ENCODE measurements at places on chromosomes 11 and 22. TPM values are rescaled to one million over a fixed set of nuclear protein-coding genes. Genes with fewer than 3 reads are reported as not detected.

DNA sequence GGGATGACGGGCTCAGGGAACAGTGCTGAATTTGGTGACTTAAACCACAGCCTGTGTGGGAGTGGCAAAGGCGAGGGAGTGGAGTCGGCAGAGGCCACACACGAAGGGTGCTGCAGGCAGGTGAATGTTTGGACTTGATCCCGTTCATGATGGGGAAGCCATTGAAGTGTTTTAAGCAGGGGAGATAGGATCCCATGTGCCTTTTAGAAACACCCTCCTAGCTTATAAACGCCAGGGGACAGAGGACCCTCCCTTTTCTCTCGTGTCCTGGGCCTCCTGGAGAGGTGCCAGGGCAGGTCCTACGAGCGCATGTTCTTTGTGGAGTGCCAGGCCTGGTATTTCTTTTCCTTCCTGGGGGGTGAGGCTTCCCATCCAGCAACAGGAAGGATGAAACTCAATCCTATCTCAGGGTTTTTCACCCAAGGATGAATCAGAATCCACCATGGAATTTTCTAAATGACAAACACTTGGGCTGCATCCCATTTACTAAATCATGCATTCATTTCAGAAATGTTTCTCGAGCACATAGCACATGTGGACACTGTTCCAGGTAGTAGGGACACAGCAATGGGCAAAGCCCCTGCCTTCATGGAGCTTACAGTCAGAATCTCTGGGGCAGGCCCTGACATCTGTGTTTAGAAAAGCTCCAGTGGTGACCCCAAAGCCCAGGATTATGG is 59.6 kb downstream of the CHRDL2 start:
- peak; percentile 35 for DNase-seq

DNA sequence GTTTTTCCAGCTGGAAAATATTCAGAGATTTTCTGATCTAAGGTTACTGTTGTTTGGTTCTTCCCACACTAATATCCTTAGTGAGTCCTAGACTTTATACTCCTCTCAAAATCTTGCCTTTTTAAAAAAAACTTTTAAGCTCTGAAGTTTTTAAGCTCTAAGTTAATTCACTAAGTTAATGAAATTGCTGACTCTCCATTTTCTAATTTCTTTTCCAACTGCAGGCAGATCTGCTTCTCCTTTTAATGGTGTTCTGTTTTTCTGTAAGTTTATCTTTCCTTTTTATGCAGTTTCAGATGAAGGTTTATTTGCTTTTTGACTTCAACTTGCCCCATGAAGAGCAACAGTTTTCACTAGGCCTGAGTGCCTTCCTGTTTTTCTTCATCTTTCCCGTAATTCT is 125.8 kb upstream of the ARHGAP42 start:
- no peak for DNase-seq

DNA sequence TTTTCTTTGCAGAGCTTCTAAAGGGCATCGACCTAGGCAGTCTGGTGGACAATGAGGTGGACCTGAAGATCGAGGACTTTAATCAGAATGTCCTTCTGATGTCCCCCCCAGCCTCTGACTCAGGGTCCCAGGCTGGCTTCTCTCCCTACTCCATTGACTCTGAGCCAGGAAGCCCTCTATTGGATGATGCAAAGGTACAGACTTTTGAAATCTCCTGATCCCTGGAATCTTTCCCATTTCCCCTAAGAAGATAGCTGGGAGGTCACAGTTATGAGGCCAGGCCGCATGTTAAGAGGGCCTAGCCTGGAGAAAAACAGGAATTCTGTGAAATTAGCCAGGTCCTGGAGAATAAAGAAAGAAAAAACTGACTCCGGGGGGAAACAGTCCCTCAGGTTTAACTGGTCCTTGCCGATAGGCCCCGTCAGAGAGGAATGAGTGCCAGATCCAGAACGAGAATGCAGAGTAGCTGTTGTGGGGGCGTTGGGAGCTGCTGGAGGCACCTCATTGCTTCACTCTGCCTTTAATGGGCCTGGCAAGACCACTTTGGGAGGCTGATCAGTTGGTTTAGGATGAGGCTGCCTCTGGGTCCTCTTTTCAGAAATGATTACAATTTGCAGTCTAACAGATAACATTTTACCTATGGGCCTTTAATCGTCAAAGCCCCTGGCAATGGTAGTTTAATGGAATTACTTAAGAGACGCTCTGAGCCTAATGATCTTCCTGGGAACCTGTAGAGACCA is 39.2 kb downstream of the SHISA8 start:
- no peak for DNase-seq

Gene RAG2
- total RNA-seq: not detected

GRCh38 chr11:77125191-77125590 is 2.9 kb upstream of the MYO7A start:
- DNase-seq: no peak

Gene PKNOX2
- total RNA-seq: 2.0 TPM

Gene OR5I1
- total RNA-seq: not detected

DNA sequence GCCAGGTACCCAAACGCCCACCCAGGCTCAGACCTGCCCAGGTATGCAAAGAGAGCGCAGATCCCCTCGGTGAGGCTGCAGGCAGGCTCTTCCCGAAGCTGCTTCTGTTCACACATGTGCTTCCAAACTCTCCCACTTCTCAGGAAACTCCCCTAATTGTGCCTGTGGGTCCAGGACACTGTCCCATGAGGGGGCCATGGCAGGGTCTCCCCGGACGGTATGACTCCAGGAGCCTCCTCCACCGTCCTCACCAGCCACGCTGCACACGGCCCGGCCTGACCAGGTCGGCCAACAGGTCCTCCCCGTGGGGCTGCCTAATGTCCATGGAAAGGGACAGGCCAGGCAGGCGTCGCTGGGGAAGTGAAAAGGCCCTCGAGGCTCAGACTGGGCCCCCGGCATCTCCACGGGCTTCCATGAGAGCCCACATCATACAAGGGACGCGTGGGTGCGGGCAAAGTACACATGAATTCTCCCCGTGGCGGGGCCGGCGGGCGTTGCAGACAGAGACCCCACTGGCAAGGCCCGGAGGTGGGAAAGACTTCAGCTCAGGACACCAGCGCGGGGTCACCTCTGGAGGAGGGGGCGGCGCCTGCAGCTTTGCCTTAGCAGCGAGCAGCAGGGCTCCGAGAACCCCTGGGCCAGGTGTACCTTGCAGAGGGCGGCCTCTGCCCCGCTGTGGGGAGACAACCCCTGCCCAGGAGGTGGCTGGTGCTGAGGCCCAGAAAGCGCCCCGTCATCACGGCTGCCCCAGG is 526.1 kb downstream of the BRD1 start:
- peak; percentile 50 for DNase-seq

Gene LMNTD2
- 3.1 TPM for total RNA-seq

Gene SLC5A1
- total RNA-seq: not detected

DNA sequence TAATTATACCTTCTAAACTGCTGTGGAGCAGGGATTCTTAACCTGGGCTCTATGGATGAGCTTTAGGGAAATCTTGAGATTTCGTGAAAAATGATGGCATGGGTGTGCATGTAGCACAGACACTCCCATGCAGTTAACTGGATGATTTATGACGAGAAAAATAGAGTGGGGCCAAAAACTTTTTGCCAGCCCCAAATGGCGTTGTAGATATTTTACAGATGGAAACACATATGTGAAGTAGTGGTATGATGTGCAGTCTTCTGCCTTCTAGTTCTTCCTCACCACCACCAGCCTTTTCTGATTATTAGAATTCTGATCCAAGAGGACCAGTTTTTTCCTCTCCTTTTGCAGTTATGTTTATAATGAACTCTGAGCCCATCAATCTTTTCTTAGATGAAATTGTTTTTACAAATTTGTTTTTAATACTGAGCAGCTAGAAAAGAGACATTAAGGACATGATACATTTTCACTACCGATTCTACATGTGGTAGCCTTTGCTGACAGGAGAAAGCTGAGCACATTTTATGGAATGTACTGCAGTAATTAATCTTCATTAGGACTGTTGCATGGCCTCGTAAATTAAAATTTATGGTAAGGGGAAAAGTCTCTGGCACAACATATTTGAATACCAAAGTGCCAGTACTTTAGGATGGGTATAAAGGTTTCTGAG is 261.4 kb downstream of the DDX10 start:
- no peak for DNase-seq

Gene RIBC2
- total RNA-seq: 1.8 TPM

DNA sequence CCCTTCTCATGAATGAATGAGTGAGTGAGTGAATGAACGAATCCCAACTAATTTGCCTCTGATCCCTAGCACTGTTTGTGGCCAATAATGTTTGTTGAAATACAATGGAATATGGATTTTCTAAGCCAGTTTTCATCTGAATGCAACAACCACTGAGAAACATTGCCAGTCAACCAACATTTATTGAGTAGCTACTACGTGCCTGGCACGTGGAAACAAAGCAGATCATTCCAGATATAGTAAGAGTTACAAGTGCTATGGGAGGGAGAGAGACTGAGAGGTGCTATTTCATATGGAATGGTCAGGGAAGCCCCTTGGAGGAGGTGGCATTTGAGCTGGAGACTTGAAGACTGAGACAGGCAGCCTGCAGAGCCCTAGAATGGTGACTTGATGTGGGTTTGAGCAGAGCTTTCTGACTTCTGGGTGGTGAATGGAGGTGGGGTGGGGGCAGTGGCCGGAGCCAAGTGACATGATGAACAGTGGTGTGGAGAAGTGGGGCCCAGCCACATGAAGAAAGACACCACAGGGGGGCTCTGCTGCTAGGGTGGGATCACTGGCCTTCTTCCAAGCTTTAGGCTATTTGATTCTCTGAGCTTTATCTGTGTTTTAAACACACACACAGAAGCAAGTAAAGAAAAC is 35.1 kb upstream of the SMTN start:
- DNase-seq: no peak

DNA sequence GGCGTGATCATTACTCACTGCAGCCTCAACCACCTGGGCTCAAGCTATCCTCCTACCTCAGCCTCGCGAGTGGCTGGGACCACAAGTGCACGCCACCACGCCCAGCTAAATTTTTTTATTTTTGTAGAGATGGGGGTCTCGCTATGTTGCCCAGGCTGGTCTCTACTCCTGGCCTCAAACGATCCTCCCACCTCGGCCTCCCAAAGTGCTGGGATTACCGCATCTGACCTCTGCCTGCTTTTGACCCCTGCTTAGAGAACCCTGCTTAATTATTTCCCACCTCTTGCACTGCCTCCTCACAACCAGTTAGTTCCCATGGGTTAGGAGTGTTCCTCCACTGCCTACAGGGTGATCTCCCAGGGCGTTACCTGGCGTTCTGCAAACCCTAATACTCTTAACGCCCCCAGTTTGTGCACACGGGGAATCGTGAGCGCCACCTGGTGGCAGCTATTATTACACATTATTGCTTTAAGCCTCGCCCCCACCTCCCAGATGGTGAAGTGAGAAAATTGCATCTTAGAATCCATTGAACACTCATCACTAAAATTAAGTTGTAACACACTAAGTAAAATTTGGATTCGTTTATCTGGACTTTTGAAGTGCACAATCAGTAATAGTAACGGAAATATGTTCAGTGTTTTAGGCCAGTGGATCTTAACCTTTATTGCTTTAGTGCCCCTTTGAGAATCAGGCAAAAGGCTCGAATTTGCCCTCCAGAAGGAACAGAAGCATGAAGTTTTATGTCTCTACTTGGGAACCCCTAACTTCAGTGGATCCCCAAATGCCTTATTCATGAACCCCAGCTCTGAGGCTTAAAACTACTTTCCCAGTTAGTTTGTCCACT is 61.4 kb upstream of the ASPHD2 start:
- peak; percentile 81 for DNase-seq

- no peak for DNase-seq
Measured at GRCh38 chr11:18012122-18012905, 533 bp downstream of the SERGEF start.

- DNase-seq: no peak
Measured at GRCh38 chr11:75311858-75312288, 39.6 kb downstream of the ARRB1 start.

GRCh38 chr11:32081129-32081641 is 9.7 kb upstream of the RCN1 start:
- DNase-seq: no peak

DNA sequence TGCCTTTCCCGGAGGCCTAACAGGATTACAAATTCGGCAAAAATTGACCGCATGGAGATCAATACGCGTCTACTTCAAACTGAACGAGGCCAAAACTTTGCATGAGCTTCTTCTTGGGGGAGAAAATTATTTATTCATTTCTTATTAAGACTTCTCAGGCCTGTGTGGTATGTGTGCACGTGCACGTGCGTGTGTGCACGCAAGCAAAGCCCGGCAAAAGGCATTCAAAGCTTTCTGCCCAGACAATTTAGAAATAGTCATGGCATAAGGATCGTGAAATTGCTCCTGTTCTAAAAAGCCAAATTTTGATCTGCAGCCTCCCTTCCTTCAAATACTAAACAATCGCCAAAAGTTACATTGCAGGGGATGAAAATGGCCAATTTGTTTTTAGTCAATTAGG is 14.6 kb downstream of the MN1 start:
- DNase-seq: no peak

- DNase-seq: no peak
Measured at GRCh38 chr22:31064369-31064768, 16.7 kb upstream of the SMTN start.

GRCh38 chr22:39748877-39749276 is 144.7 kb downstream of the ENTHD1 start:
- no peak for DNase-seq

Gene TRIM29
- total RNA-seq: 0.43 TPM

Gene VPREB3
- 0.77 TPM for total RNA-seq

DNA sequence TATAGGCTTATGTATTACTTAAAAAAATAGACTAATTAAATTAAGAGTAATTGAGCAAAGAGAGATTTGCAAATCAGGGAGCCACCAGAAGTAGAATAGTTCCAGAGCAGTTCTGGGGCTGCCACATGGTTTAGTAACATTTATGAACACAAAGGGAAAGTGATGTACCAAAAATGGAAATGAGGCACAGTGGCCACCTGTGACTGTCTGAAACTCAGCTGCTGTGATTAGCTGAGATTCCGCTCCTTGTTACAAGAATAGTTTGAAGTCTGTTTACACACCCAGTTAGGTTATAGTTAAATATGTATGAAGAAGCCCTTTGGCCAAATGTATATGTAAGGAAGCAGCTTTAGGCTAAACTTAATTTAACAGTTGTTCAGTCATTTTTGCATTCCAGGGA is 901.5 kb upstream of the CHORDC1 start:
- no peak for DNase-seq

Gene ARHGAP1
- 58.8 TPM for total RNA-seq

DNA sequence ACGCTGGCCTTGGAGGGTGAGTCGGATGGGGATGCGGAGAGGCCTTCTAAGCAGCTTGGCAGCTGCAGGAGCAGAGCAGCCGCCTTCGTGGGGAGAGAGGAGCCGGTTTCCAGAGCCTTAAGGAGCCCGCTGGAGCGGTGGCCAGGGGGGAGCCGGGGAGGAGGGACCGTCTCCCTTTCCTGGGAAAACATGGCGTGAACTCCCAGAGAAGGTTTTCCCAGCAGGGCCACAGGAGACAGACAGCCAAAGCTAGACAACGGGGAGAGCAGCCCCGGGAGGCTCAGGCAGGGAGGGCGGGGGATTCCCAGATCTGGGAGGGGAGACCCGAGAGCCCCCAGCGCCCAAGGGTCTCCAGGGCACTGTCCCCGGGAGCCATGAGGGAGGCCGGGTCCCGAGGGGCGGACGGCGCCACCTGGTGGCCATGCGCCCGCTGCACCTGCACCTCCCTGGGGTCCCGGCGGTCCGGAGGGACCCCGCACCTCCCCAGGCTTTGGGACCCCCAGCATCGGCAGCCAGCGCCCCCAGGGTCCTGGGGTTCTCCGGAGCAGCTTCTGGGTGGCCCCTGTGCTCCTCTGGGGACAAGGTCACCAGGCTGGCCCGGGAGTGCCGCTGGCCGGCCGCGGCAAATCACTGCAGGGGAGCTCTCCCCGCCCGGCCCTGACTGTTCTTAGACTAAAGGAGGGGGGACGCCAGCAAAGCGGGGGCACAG is 2.4 kb upstream of the SYT8 start:
- DNase-seq: no peak

GRCh38 chr11:119758291-119758690 is 29.3 kb upstream of the NECTIN1 start:
- no peak for DNase-seq
